ENCODE measurements at places on chromosomes 7 and 10.

DNA sequence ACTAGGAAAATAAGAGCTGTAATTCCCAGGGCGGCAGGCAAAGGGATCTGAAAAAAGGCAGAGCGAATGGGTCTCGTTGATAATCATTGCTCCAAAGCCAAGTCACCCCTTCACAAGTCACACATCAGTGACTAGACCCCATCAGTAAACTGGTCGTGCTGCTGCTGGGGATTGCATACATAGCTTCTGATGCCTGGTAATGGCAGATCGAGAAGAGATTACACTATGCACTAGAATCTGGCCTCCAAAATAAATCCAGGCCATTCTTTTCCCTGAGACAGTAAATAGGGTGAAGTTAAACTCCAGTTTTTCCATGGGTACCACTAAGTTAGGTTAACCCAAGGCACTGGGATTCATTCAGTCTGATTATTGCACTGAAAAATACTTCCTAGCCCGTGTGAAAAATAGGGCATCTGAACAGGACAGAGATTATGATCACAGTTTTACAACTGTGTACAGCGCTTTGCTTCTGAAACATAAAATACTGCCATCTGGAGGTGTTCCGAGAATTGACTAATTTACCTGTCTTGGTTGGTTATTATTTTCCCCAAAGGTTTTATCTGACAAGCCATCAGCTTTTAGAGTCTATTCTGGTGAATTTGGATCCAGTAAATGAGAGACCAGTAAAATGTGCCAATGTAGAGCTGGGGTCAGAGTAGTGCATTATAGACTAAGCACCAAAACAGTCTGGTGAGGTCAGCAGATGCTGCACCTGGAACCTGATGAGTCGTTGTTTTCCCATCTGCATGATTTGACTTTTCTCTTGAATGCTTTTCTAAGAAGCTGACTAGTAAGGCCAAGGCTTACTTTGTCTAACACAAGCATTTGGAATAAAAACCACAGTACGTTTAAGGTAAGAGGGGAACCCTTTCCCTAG lies 82.9 kb upstream of the AFAP1L2 start:
- DNase-seq: no peak

- DNase-seq: no peak
These were observed 472.0 kb downstream of the RPS24 start for GRCh38 chr10:78505657-78506056.

- no peak for DNase-seq
These were observed 259.2 kb downstream of the BICC1 start for GRCh38 chr10:58771863-58772262.

GRCh38 chr10:21458126-21458871 lies 67.2 kb downstream of the SKIDA1 start:
- DNase-seq: no peak

- DNase-seq: no peak
These were observed 108.5 kb downstream of the CFTR start for GRCh38 chr7:117588352-117588794.

- DNase-seq: no peak
These were observed 28.8 kb downstream of the TOMM7 start for GRCh38 chr7:22793593-22794462.

- DNase-seq: no peak
These were observed 3.0 kb downstream of the TBATA start for GRCh38 chr10:70782086-70782745.

- no peak for DNase-seq
These were observed 263.2 kb downstream of the HGF start for GRCh38 chr7:81506609-81507008.

DNA sequence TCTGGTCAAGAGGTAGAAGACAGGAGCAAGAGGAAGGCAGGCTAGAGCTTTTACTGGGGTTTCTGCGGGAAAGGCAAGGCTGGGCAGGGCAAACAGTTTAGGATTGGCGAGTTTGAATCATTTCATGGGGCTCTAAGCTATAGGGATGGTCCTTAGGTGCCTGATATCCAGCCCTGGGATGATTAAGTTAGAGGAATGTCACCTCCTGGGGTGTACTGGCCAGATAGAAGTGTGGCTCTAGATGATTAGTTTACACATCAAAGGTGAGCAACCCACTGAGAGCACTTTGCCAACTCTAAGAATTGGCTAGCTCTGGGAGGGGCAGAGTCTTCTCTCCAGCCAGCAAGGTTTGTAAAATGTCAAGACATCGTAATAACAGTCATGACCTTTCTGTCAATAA lies 52.4 kb downstream of the ZNF365 start:
- no peak for DNase-seq

DNA sequence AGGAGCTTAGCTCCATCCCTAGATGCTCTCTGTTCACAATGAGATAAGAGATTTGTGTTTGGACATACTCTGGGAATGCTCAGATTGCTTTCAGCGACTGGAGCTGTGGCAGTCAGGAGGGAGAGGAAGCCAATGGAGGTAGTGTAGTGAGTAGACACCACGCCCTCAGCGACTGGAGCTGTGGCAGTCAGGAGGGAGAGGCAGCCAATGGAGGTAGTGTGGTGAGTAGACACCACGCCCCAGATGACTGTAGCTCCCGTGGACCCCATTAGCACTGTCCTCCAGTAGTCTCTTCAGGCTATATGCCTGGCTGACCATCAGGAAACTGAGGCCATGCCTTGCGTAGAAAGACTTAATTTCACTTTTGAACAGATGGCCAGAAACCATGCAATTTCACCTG lies 1033.8 kb downstream of the NRG3 start:
- DNase-seq: no peak

GRCh38 chr7:150801242-150801945 lies 825 bp downstream of the TMEM176A start:
- DNase-seq: no peak

GRCh38 chr10:46992803-46993561 lies 81.8 kb downstream of the PTPN20 start:
- DNase-seq: no peak

DNA sequence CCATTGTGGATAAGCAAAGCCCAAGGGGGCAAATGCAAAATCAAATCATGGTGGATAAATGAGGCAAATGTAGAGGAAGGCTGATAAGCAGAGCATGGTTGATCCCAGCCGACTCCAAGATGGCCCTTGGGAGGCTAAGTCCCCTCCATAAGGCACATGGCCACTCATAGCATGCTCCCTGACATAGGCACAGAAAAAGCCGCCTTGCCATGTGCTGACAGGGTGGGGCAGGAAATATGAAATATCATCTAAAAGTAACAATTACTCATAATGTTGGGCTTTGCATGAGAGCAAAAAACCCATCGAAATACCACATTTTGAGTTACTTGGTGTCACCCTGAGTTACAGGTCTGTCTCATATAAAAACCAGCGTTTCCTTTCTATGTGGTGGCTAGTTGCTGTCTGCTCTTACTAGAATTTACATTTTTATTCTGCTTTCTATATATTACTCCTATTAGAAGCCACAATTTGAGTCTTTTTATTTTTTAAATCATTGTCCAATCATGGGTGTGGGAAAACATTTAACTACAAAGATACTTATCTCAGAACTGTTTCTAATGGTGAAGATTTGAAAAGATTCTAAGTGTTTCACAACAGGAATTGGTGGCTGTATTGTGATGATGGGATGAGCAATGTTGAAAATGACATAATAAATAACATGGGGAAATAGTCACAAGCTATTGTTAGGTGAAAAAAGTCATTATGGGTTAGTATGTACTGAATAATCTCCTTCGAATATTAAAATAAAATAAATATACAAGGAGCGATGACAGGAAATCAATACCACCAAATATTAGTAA lies 102.7 kb downstream of the CUBN start:
- no peak for DNase-seq

- DNase-seq: no peak
These were observed 482.6 kb upstream of the SEMA3A start for GRCh38 chr7:84677117-84677732.

DNA sequence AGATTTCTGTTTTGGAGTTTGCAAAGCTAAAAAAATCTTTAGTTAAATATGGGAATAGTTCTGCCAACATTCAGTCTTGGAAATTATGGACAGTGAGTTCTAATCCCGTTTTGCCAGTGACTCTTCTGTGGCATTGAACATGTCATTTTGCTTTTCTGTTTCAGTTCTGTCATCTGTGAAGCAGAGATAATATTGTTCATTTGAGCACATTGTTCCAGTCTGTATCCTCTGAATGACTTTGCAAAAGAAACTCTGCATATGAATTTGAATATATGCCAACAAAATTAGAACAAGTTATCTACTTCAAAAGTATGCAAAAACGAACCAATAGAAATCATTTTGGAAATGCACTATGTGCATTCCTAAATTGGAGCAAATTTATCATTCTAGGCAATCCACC lies 746.0 kb upstream of the POT1 start:
- DNase-seq: no peak

DNA sequence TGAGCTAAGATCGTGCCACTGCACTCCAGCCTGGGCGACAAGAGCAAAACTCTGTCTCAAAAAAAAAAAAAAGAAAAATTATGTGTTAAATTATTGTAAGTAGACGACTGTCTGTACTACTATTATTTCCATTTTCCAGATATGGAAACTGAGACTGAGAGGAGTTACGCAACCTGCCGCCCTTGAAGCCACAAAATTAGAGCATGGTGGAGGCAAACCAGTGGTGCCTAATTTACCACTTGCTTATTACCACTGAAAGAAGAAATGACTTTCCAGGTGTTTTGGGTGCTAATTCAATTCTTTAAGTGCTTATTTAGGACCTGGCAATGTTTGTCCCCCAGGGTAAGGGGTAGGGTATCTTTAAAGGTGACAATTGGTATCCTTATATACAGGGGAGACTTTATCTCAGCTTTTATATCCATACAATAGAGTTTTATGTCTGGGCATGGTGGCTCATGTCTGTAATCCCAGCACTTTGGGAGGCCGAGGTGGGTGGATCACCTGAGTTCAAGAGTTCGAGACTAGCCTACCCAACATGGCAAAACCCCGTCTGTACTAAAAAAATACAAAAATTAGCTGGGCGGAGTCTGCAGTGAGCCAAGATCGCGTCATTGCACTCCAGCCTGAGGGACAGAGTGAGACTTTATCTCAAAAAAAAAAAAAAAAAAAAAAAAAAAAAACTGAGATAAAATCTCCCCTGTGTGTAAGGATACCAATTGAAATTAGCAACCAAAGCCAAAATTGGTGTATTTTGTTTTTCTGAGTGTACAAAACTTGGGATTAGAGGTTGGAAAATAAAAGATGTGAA lies 16.6 kb upstream of the CAMK1D start:
- DNase-seq: no peak

- DNase-seq: no peak
These were observed 62.6 kb downstream of the COL13A1 start for GRCh38 chr10:69864321-69864720.

DNA sequence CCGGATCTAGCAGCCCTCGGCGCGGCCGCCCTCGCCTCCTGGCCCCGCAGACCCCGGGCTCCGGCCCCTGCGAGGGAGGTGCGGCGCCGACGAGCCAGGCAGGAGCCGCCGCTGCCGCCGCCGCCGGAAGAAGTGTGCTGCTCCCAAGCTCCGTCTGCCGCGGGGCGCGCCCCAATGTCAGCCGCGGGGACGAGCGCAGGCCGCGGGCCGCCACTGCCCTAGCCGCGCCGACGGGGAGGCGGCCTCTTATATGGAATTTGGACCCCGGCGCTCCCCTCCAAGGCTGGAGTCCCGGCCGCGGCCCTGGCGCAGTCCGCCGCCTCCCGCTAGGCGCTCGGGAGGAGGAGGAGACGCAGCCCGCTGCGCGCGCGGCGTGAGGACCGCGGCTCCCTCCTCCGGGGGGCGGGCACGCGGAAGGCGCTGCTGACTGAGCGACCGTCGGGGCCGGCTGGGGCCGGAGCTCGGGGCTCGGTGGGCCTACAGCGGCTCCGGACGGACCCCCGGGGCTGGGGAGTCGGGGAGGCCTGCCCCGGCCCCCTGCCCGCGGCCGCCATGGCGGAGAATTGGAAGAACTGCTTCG lies at the start of gene TRIM8:
TSS of gene TRIM8 (plus strand) at position 414 of the 580 bp plus-strand sequence. CDS start at position 553, 139 bp downstream.
- DNase-seq: no peak

- DNase-seq: peak; percentile 74
These were observed 504.8 kb downstream of the NXPH1 start for GRCh38 chr7:8938044-8938805.

GRCh38 chr7:69309601-69310000 lies 288.7 kb upstream of the AUTS2 start:
- no peak for DNase-seq

DNA sequence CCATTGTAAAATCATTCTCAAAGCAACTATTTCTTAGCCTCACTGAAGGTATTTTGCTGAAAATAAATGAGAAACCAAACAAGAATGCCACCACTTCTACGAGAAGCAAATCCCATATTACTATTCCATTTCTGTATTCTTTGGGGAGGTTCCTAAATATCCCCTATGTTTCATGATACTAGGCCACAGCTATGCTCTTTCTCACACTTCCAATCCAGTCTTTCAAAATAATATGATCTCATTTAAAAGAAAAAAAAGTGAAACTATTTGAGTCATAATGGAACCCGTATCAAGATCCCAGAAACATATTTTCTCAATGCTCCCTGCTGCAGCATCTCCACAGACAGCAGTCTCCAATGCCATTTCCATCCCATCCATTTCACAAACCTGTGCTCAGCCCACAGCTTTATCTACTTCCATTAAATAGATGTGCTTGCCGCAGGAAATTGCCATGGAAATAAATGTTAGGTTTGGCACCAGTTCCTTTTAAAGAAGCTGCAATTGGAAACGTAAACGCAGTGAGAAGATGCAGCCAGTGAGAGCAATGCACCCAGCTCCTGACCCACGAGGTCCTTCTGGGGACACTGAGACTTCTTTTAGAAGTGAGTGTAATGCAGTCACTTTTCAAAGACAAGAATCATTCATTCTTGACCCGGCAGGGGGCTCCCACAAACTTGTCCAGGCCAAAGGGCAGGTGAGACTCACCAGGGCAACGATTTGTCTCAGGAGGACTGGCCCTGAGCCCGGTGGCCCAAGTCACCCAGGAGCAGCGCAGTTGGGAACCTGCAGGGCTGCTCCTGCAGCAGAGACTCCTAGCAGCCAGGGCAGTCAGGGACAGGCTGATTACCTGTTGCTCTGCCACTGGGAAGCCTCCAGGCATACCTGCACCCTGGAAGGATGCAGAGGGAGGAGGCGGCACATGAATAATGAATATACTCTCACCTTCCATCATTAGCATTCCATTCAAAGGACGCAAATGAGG lies 99.6 kb downstream of the C10orf90 start:
- DNase-seq: no peak

- no peak for DNase-seq
These were observed 2.0 kb downstream of the NRP1 start for GRCh38 chr10:33332183-33333065.

- DNase-seq: no peak
These were observed 354.2 kb upstream of the TMEM229A start for GRCh38 chr7:124387056-124387455.

DNA sequence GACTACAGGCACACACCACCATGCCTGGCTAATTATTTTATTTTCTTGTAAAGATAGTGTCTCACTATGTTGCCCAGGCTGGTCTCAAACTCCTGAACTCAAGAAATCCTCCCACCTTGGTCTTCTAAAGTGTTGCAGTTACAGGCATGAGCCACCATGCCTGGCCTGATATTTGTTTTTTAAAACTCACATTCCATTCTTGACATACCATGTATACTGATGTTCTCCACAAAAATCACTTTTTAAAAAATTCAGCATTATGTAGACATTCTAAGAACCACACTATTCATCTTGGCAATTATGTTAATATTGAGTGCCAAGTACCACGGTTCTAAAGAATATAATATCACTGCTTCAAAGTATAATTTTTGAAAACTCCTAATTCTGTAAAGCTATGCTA lies 43.5 kb downstream of the IDE start:
- no peak for DNase-seq

GRCh38 chr10:62323751-62324150 lies 50.4 kb upstream of the ZNF365 start:
- no peak for DNase-seq

Data from NCI-H2029 treated with DMSO at 0.1 percent for 48 hours (cell line).